ENCODE measurements at places on chromosomes 5 and 9. TPM values are rescaled to one million over a fixed set of nuclear protein-coding genes. Genes with fewer than 3 reads are reported as not detected.

- DNase-seq, result no peak
Measured at GRCh38 chr9:35177520-35177919, 15.7 kb downstream of the UNC13B start.

The CDH9 gene
- total RNA-seq, result not detected

DNA sequence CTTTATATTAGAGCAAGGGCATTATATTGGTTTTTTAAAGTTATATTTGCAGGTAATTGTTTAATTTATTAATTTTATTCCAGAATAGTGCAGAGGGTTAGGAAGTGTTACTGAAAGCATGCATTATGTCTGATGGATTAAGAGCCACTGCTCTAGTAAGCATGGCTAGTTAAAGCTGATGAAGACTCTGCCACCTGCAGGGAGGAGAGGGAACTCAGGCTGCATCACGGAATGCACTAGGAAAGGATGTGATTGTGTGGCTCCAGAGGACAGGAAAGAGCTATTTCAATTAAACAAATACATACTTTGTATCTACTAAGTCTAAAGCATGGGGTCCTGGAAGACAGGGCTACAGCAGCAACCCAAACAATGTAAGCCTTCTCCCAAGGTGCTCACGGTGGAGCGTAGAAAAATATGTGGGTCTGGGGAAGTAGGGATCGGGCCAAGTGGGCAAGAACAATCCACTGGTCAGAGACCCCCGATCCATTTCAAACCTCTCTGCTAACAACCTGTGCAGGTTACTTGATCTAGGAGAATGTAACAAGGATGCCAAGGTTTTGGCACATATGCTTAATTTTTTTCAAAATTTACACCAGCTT, 15.3 kb upstream of the GRXCR2 start:
- DNase-seq, result peak; percentile 46

GRCh38 chr9:117416856-117417255, 2.0 kb upstream of the ASTN2 start:
- DNase-seq, result no peak

The EGFLAM gene
- total RNA-seq, result 0.78 TPM

The TAS2R1 gene
- not detected for total RNA-seq

The PTGDS gene
- 8.7 TPM for total RNA-seq

The STX17 gene
- 36.6 TPM for total RNA-seq

The ZNF366 gene
- total RNA-seq, result 1.0 TPM

DNA sequence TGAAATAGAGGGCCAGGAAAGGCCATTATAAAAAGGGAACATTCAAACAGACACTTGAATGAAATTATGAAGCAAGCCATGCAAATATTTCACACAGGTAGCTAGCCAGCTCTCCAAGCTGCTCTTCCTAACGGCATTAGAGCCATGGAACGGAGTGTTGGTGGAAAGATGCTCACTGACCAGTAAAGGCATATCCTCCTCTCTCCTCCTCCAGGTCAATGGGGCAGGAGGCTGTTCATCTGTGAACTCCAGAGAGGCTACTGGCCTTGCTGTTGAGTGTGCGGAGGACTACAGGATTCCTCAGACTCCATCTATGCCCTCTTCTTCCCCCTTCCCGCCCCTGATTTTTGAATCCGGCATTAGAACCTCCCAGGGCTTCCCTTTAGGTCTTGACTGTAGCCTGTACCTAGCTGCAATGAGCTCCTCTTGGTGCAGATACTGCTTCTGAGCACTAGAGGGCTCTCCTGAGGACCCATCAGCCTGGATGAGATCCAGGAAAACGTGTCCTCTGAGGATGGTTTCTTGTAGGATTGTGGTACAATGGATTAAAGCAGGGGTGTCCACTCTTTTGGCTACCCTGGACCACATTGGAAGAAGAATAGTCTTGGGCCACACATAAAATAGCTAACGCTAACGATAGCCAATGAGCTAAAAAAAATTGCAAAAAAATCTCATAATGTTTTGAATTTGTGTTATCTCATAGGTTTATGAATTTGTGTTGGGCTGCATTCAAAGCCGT, 162.2 kb downstream of the SREK1 start:
- DNase-seq, result peak; percentile 30
